BJ (cell line): ENCODE measurements at places on chromosomes 16 and 17. TPM values are rescaled to one million over a fixed set of nuclear protein-coding genes. Genes with fewer than 3 reads are reported as not detected.

The WFDC1 gene
- polyA plus RNA-seq, result 62.1 and 85.8 TPM in 2 replicates

The PFN1 gene
- 1,656 and 1,791 TPM in 2 replicates for polyA plus RNA-seq

The CA4 gene
- polyA plus RNA-seq, result not detected in 2 replicates

The PIMREG gene
- 27.0 and 54.5 TPM in 2 replicates for polyA plus RNA-seq

The FBXO39 gene
- 0.04 and 0.07 TPM in 2 replicates for polyA plus RNA-seq

The NPIPB9 gene
- 0.16 and 0.20 TPM in 2 replicates for polyA plus RNA-seq

The USH1G gene
- not detected in 2 replicates for polyA plus RNA-seq

The COX6A2 gene
- not detected in 2 replicates for polyA plus RNA-seq

The CTRB2 gene
- polyA plus RNA-seq, result not detected in 2 replicates

The NTN3 gene
- polyA plus RNA-seq, result 0.09 and 0.12 TPM in 2 replicates

The MYCBPAP gene
- polyA plus RNA-seq, result 0.54 and 0.67 TPM in 2 replicates

The TMEM114 gene
- polyA plus RNA-seq, result not detected in 2 replicates

The UBTF gene
- polyA plus RNA-seq, result 19.8 and 21.1 TPM in 2 replicates

The RPA1 gene
- 58.8 and 67.9 TPM in 2 replicates for polyA plus RNA-seq

The OR1F1 gene
- polyA plus RNA-seq, result 0.33 and 0.64 TPM in 2 replicates

The KRT40 gene
- polyA plus RNA-seq, result not detected in 2 replicates

The CHST6 gene
- 0.10 and 0.12 TPM in 2 replicates for polyA plus RNA-seq

The TPSAB1 gene
- polyA plus RNA-seq, result not detected in 2 replicates

The HS3ST4 gene
- not detected in 2 replicates for polyA plus RNA-seq

The ZPBP2 gene
- polyA plus RNA-seq, result not detected in 2 replicates

The CALB2 gene
- polyA plus RNA-seq, result 0.16 and 0.18 TPM in 2 replicates

The CDH13 gene
- polyA plus RNA-seq, result 86.2 and 113 TPM in 2 replicates

The KRT31 gene
- 0.11 TPM in 1 of 2 replicates, not detected in the other for polyA plus RNA-seq

The HSPB9 gene
- not detected in 2 replicates for polyA plus RNA-seq

The MT1F gene
- polyA plus RNA-seq, result 7.8 and 11.3 TPM in 2 replicates

The NUPR1 gene
- polyA plus RNA-seq, result 31.4 and 88.9 TPM in 2 replicates

The ZNF747 gene
- 5.5 and 6.4 TPM in 2 replicates for polyA plus RNA-seq

The NECAB2 gene
- 0.06 and 0.15 TPM in 2 replicates for polyA plus RNA-seq

The PSMC3IP gene
- 3.4 and 5.8 TPM in 2 replicates for polyA plus RNA-seq

The MPDU1 gene
- polyA plus RNA-seq, result 142 and 174 TPM in 2 replicates

The TLCD2 gene
- 2.5 and 3.9 TPM in 2 replicates for polyA plus RNA-seq

The GPR179 gene
- 0.01 TPM in 1 of 2 replicates, not detected in the other for polyA plus RNA-seq

The SULT1A3 gene
- 6.2 TPM in 2 replicates for polyA plus RNA-seq

The KRTAP3-1 gene
- polyA plus RNA-seq, result 0.16 TPM in 1 of 2 replicates, not detected in the other

The TBC1D3I gene
- polyA plus RNA-seq, result 0.11 TPM in 1 of 2 replicates, not detected in the other

The C16orf90 gene
- not detected in 2 replicates for polyA plus RNA-seq

The ASB16 gene
- 0.04 TPM in 1 of 2 replicates, not detected in the other for polyA plus RNA-seq

The SEZ6L2 gene
- polyA plus RNA-seq, result 8.1 and 19.3 TPM in 2 replicates

The CBX2 gene
- 0.74 and 1.5 TPM in 2 replicates for polyA plus RNA-seq

The TLE7 gene
- not detected in 2 replicates for polyA plus RNA-seq

The ACAP1 gene
- polyA plus RNA-seq, result 1.7 and 2.0 TPM in 2 replicates

The FSCN2 gene
- 1.1 and 1.3 TPM in 2 replicates for polyA plus RNA-seq

The TMC8 gene
- polyA plus RNA-seq, result not detected in 2 replicates

The HS3ST2 gene
- polyA plus RNA-seq, result not detected in 2 replicates

The VAT1L gene
- polyA plus RNA-seq, result 4.7 and 6.5 TPM in 2 replicates

The C16orf92 gene
- not detected in 2 replicates for polyA plus RNA-seq

The IRX5 gene
- polyA plus RNA-seq, result 1.8 and 2.2 TPM in 2 replicates

The TMEM204 gene
- polyA plus RNA-seq, result 42.4 and 81.9 TPM in 2 replicates

The KRTAP1-1 gene
- 0.32 TPM in 1 of 2 replicates, not detected in the other for polyA plus RNA-seq
